ENCODE measurements at places on chromosomes 12 and 14. TPM values are rescaled to one million over a fixed set of nuclear protein-coding genes. Genes with fewer than 3 reads are reported as not detected.
A peak's percentile ranks its signal among the peaks of the same experiment; 100 is the strongest.

DNA sequence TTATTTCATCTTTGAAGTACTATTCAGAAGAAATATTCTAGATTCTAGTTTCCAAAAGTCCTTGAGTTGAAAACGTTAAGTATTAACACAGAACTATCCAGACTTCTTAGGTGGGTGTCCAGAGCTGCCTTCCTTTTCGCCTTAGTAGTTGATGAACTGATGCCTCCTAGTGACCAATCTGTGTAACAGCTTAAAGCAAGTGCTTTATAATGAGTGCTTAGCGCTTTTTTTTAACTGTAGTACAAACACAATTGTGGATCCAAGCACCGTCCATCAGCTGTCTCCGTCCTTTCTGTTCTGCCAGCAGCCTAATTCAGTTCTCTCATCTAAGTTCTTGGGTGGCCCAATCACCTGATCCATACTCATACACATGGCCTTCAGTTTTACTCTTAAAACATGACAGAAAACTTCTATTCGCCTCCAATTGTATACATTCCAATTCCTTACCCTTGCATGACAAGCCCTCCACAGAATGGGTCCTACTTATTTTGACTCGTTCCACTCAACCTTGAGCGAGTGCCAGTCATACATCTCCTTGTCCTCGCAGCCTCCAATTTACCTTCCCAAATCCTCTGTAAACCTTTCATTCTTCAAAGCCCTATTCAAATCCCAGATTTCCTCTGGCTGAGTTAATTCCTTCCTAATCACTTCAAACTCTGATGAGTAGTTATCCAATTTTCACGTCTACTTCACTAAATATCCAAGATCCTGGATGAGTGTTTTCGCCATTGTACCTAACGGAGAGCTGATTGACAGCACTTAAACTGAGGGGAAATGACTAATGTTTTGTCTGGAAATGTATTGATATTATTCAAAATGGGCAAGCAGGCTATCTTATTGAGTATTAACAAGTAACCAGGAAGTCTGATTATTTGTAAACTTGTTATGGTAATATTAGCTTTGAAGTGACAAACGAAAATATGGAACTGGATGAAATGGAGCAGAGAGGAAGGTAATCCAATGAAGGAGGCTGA is 5.8 kb upstream of the PHLDA1 start:
- no peaks in the 10 kb centered on the region for H3K36me3 ChIP-seq
- H3K4me1 ChIP-seq, result no peaks in the 10 kb centered on the region
- no peak for DNase-seq

GRCh38 chr14:91284146-91284790 is 39.8 kb upstream of the GPR68 start:
- peaks cover 18% of the 10 kb centered on the region for H3K4me1 ChIP-seq
- H3K27ac ChIP-seq, result no peak overlapping the region
- no peaks in the 10 kb centered on the region for H3K27me3 ChIP-seq
- DNase-seq, result no peak
- H3K4me3 ChIP-seq, result no peak overlapping the region

GRCh38 chr12:24902511-24903328 is 46.2 kb downstream of the BCAT1 start:
- peak overlapping the region; percentile 63 for H3K4me3 ChIP-seq
- no peaks in the 10 kb centered on the region for H3K27me3 ChIP-seq
- peaks cover 16% of the 10 kb centered on the region for H3K4me1 ChIP-seq
- no peaks in the 10 kb centered on the region for H3K36me3 ChIP-seq
- no peak for DNase-seq
- H3K27ac ChIP-seq, result peak overlapping the region; percentile 72

DNA sequence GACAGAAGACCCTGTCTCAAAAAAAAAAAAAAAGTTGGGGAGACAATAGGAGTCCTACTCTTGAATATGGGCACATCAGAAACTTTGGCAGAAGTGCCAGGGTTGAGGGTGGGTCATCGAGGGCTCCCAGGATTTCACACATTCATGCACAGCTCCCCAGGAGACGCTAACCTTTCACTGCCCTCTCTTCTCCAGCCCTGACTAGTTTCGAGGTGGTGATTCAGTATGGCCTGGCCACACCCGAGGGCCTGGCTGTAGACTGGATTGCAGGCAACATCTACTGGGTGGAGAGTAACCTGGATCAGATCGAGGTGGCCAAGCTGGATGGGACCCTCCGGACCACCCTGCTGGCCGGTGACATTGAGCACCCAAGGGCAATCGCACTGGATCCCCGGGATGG is 29.4 kb upstream of the LRP1-AS start:
- peaks cover 15% of the 10 kb centered on the region for H3K4me1 ChIP-seq
- H3K27ac ChIP-seq, result no peak overlapping the region
- H3K4me3 ChIP-seq, result no peak overlapping the region
- no peaks in the 10 kb centered on the region for H3K27me3 ChIP-seq
- DNase-seq, result no peak

DNA sequence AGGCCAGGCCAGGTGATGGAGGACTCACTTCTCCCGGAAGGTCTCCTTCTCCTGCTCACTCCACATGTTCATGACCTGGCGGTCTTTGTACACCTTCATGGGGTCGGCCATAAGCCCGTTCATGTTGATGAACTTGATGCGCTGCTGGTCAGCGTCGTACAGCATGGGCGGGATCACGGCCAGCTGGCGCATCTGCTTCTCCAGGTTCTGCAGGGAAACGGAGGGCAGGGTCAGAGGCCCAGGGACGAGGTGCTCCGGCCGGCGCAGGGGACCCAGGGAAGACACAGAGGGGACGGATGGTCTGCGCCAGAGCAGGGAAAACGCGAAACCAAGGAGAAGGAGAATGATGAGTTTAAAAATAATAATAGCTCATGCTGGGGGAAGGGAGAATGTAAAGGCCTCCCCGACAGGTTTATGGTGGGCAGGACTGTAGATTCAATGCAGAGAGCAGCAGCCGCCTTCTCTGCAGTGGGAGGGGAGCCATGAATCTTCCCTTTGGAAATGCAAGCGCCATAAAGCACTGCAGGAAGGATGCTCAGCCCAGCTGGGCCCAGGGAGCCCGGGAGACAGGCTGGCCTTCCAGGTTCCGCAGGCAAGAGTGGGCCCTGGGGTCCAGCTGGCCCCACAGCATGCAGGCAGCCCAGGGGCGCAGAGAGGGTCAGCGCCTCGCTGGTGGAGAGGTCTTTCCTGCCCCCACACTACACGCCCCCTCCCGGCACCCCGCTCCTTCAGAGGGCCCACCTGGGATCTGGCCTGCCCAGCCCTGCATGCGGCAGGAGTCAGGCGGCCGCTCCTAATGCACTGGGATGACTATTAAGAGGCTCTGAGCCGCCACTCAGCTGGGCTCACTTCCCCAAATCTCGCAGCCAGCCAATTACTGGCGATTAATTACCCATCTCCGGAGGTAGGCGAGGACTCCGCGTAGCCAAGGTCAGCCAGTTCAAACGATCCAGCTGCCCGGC is 132.0 kb downstream of the RFLNA start:
- no peaks in the 10 kb centered on the region for H3K27me3 ChIP-seq
- H3K4me1 ChIP-seq, result peaks cover 69% of the 10 kb centered on the region
- no peak for DNase-seq
- H3K27ac ChIP-seq, result peak overlapping the region; percentile 73

DNA sequence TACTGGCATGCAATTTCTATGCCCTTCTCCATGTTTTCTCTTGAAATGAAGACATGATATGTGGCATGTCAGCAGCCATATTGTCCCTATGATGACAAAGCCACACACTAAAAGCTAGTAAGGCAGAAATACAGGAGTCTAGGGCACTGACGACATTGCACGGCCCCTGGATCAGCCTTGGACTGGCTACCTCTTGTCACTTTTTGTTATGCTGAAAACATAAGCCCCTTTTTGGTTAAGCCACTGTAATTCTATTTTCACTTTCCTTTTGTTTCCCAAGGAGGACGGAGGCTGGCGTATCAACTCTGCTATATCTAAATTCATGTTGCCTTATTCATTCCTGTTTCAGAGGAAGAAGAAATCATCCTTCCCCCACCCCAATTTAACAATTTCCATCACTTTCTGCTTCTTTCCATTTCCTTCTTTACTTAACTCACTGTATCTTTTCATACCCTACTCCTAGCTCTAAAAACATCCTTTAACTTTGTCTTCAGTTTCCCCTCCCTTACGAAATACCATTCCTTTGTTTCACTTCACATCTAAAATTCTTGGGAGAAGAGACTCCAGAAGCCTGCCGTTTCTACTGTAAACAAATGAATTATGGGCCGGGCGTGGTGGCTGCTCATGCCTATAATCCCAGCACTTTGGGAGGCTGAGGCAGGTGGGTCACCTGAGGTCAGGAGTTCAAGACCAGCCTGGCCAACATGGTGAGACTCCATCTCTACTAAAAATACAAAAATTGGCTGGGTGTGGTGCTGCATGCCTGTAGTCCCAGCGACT is 364.1 kb downstream of the PCNX1 start:
- no peak overlapping the region for H3K4me3 ChIP-seq
- H3K27me3 ChIP-seq, result no peaks in the 10 kb centered on the region
- H3K4me1 ChIP-seq, result no peaks in the 10 kb centered on the region
- H3K36me3 ChIP-seq, result no peaks in the 10 kb centered on the region
- no peak overlapping the region for H3K27ac ChIP-seq
- DNase-seq, result no peak

DNA sequence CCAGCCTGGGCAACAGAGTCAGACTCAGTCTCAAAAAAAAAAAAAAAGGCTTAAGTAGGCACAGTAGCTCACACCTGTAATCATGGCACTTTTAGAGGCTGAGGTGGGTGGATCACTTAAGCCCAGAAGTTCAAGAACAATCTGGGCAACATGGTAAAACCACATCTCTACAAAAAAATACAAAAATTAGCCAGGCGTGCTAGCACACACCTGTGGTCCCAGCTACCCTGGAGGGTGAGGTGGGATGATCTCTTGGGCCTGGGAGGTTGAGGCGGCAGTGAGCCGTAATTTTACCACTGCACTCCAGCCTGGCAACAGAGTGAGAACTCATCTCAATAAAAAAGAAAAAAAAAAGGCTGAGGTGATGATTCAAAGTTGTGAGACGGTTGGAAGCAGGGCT is 9.1 kb upstream of the RESF1 start:
- DNase-seq, result no peak
- no peaks in the 10 kb centered on the region for H3K27me3 ChIP-seq
- H3K36me3 ChIP-seq, result no peaks in the 10 kb centered on the region
- H3K4me3 ChIP-seq, result no peak overlapping the region
- no peaks in the 10 kb centered on the region for H3K4me1 ChIP-seq

DNA sequence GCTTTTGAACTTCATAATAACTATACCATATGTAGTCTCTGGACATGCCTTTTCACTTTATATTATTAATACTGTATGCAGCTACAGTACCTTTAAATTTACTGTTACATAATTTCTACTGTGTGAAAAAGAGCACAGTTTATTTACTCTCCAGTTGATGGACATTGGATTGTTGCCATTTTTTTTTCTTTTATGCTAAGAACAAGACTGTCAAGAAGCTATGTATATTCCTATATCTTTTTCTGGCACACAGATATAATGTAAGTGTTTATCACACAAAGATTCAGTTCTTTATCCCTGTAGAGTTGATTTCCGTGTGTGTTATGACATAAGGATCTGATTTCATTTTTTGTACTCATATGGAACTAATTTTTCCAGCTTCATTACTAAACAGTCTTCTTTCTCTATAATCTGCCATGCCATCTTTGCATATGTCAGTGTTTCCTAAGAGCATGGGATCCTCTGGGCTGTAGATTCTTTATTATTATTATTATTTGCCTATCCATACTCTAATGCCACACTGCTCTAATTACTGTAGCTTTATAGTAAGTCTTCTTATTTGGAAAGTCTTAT is 593.0 kb upstream of the ATP2B1 start:
- no peaks in the 10 kb centered on the region for H3K4me1 ChIP-seq
- no peaks in the 10 kb centered on the region for H3K36me3 ChIP-seq
- no peak for DNase-seq
- H3K27ac ChIP-seq, result no peak overlapping the region
- no peak overlapping the region for H3K4me3 ChIP-seq

GRCh38 chr14:106378191-106378590 is 851.8 kb downstream of the TMEM121 start:
- H3K27me3 ChIP-seq, result peaks cover 32% of the 10 kb centered on the region
- H3K4me1 ChIP-seq, result no peaks in the 10 kb centered on the region
- no peak overlapping the region for H3K4me3 ChIP-seq

Gene RHEBL1
- 0.97 TPM for total RNA-seq

Gene MAP3K9
- total RNA-seq, result 2.1 TPM

Gene NINJ2
- 2.9 TPM for total RNA-seq

Gene KRT83
- total RNA-seq, result not detected

Gene KRT77
- total RNA-seq, result not detected
